Renal cortex interstitium (tissue), 15 donors: ENCODE measurements at places on chromosomes 16 and 17.

GRCh38 chr16:49733313-49734009 lies 122.5 kb downstream of the ZNF423 start:
- peak; percentile 64 for DNase-seq

DNA sequence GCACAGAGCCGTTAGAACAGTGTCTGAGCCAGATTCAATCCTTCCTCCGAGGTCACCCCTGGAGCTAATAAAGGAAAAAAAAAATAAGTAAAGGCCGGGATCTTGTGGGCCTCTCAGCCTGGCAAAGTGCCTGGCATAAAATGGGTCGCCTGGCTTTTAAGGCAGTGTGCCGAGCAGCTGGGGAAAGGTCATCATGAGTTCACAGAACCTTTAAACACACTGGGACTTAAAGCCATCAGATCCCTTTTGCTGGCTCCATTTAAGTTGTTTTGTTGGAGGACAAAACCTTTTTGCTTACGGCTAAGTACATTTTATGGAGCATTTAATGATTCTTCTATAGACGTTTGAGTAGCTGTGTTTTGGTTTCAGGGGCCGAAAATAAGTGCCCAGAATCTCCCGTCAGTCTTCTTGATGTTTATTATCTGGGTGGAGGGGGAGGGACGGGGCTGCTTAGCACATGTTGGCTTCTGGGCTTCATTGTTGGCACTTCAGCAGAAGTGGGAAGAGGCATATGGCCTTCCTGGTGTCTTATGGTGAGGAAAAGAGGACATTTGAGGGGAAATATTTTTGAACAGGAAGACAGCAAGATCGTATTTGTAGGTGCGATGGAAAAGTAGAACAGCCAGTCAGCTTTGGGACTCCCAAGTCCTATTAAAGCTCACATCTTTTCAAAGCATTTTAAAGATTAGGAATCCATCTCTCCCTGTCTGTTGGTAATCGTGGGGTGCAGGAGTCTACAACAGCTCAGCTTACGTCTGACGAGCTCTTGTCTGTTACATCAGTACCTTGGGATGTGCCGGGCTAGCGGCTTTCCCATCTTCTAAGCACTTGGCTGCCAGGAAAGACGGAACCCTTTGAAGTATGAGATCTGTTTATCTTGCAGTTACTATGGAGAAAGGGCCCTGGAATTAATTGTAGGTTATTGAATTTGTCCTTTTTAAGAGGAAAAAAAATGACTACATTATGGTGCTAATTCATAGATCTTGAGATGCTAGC lies 31.1 kb downstream of the RBFOX1 start:
- no peak for DNase-seq

- no peak for DNase-seq
Measured at GRCh38 chr17:14337596-14338079, 36.8 kb downstream of the HS3ST3B1 start.

DNA sequence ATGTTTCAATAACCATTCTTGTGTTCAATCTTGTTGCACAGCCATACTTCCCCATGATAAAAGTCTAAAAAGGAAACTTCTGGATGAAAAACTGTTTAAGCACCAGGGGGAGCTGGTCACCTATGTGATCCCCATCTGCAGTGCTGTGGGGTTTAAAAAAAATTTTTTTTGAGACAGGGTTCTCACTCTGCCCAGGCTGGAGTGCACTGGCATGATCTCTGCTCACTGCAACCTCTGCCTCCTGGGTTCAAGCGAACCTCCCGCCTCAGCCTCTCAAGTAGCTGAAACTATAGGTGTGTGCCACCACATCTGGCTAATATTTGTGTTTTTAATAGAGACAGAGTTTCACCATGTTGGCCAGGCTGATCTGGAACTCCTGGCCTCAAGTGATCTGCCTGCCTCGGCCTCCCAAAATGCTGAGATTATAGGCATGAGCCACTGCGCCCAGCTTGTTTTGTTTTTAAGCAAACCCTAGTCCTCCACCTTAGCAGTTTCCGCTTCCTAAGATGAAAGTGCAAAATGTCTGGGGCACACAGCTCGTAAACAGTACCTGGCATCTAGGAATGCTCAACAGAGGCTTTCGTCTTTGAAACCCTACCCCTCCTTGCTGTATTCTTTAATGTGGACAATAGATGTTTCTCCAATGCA lies 25.4 kb downstream of the DNAJA2 start:
- DNase-seq: no peak

- DNase-seq: no peak
Measured at GRCh38 chr17:59506894-59507726, 58.3 kb upstream of the DHX40 start.

GRCh38 chr17:36731811-36732210 lies 130.4 kb downstream of the MRM1 start:
- no peak for DNase-seq

GRCh38 chr17:16820161-16820877 lies 130.3 kb downstream of the CCDC144A start:
- DNase-seq: no peak

DNA sequence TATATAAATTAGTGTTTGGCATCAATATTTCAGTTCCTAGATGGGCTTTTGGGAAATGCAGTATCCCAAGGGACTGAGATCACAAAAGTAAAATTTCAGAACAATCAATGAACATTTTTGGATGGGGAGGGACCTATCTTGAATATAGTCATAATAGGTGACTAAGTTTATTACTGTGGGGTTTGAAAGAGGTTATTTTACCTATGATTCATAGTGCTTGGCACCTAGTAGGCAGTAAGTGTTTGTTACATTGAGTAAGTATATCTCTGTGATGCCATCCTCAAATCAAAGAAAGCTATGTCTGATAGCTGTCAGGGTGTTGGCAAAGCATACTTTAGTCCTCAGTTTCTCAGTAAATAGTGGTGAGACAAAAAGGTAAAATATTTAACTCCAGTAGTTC lies 36.9 kb downstream of the ZNF207 start:
- DNase-seq: no peak
